ENCODE measurements at places on chromosomes 16 and 17.
A peak's percentile ranks its signal among the peaks of the same experiment; 100 is the strongest.

- no peak for DNase-seq
These were observed 22.6 kb downstream of the MRM3 start for GRCh38 chr17:804541-805435.

- DNase-seq, result peak; percentile 34
These were observed 25.9 kb upstream of the APOH start for GRCh38 chr17:66255112-66255511.

- DNase-seq, result no peak
These were observed 22.9 kb upstream of the SLC12A3 start for GRCh38 chr16:56842133-56842532.

DNA sequence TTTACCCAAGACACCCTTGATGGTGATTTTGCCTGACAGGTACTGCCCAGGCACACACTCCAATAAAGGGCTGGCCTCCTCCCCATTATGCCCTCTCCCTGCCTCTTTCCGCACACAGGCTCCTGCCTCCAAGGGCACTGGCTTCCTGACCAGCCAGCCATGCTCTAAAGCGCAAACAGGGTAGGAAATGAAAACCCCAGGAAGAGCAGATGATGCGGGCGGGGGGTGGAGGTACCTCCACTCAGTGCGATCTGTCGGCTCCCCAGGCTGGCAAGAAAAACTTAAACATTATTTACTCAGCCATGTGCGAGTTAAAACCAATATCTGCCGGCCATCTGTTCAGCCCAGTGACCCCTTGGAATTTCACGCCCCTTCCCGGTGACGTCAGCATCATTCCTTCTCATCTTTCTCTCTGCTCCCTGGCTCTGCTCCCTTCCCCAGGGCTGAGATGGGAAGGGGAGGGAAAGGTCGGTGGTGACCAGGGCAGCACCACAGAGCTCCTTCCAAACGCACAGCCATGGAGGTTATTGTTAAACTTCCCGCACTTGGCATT, 262.5 kb downstream of the CBLN1 start:
- DNase-seq, result no peak

GRCh38 chr16:67547423-67548264, 14.7 kb upstream of the CTCF start:
- peak; percentile 53 for DNase-seq

DNA sequence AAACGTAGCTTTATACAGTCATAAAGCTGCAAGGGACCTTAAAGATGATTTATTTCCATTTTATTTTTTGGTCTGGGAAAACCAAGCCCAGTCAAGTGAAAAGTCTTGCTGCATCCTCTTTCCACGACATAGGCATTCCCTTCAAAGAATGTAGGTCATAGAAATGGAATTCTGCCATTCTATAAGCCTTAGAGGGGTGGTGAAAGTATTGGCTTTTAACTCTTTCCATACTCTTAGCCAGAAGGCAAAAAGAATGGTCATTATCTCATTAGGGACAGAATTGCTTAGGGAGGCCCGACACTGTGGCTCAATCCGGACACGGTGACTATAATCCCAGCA, 7.9 kb upstream of the MSL1 start:
- DNase-seq, result no peak

DNA sequence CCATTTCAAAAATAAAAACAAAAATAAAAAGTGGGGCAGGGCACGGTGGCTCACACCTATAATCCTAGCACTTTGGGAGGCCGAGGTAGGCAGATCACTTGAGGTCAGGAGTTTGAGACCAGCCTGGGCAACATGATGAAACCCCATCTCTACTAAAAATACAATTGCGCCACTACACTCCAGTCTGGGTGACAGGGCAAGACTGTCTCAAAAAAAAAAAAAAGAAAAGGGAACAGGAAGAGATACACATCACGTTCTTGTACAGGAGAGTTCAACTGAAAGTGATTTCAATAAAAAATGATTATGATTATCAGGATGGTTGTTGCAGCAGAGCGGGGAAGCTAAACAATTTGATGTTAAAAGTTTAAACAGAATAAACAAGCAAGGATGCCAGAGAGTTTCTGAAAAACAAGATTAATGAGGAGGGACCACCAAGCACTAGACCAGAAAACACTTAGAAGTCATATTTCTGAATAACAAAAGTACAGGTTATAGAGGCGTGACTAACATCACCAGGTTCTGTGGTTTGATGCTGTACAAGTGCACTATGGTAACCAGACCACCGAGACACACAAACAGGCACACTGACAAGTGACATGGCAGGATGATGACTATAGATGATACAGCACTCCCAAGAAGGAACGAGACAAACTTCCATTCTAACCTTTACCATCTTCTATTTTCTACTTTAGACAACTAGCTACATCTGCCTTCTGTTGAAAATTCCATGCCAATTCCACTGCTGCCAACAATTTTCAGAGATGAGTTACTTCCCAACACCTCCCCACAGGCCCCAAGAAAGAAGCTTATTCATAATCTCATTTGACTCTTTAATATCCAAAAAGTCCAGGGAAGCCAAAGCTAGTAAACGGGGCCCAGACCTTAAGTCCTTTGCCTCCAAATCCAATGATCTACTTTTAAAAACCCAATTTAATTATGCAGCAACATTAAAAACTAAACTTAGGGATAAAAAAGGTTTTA, 11.8 kb downstream of the DNAJA2 start:
- no peak for DNase-seq

GRCh38 chr17:64787921-64788271, 125.8 kb upstream of the SMURF2 start:
- DNase-seq, result no peak

DNA sequence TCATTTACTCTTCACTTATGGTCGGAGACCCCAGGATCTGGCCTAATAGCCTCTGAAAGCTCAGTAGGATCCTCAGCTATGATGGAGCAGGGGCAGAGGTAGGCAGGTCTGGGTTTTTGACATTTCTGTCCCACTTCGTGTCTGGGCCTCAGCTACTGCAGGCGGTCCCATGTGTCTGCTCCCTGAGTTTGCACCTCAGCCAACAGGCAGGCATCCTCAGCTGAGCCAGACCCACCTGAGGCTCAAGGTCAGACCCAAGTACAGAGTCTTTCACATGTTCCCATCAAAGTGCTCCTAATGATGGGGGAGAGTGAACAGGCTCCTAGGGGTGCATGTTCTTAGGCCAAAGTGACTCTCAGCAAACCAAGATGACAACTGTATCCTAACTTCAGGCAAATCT, 2.9 kb upstream of the RASL10B start:
- DNase-seq, result no peak

GRCh38 chr17:75738218-75738802, 17.1 kb downstream of the ITGB4 start:
- DNase-seq, result no peak

DNA sequence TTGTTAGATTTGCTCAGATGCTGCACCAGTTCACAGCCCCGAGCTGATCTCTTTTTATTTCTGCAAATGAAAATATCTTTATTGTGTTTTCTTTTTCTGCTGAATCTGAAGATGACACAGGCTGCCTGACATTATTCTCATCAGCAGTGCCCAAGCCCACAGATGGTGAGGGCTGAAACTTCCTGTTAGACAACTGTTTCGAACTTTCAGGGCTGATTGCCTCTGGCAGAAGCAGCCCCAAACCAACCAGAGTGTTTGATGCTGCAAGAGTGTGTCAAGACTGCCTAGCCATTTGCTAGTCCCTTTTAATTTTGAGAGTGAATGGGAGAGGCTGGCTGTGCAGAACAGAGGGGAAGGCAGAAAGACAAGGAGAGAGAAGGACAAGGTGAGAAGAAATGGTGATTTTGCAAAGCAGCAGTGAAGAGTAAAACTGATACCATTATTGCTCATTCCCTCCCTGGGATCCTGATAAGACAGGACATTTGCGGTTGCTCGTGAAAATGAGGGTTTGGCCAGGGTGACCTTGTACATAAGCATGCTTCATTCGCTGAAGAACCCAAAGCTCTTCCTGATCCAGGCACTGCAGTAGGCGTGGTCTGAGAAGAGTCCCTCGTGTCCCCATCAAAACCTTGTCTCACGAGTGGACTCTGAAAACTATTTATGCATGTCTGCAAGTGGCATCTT, 77.2 kb downstream of the TMEM114 start:
- DNase-seq, result no peak

DNA sequence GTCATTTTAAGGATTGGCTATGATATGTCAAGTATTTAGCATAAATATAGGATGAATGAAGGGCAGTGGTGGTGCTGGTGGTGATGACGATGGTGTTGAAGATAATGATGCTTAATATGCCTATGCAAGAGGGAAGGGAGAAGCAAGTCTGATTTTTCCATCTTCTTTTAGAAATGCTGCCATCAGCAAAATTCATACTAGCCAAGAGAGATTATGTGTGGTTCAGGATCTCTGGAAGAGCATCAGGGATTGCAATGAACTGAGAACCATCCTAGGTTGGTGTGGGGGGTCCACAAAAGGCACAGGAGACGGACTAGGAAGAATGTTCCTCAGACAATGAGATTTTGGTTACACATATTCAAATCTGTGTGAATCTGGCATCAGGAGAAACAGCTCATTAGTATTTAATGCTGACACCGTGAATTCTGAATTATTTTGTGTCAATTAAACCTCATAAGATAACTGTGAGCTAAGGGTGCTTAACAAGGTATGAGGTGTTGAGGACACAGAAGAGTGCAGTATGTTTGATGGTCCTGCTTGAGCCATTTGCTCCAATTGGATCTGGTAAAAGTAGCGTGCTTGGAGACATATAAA, 1120.8 kb upstream of the GOT2 start:
- no peak for DNase-seq

GRCh38 chr16:83953796-83954576, 946 bp downstream of the OSGIN1 start:
- DNase-seq, result no peak

- peak; percentile 85 for DNase-seq
These were observed at the start of gene SSH2 for GRCh38 chr17:29929533-29930408. SSH2 (minus strand) TSS chr17:29930228; CDS start chr17:29930000, 228 bp downstream.

DNA sequence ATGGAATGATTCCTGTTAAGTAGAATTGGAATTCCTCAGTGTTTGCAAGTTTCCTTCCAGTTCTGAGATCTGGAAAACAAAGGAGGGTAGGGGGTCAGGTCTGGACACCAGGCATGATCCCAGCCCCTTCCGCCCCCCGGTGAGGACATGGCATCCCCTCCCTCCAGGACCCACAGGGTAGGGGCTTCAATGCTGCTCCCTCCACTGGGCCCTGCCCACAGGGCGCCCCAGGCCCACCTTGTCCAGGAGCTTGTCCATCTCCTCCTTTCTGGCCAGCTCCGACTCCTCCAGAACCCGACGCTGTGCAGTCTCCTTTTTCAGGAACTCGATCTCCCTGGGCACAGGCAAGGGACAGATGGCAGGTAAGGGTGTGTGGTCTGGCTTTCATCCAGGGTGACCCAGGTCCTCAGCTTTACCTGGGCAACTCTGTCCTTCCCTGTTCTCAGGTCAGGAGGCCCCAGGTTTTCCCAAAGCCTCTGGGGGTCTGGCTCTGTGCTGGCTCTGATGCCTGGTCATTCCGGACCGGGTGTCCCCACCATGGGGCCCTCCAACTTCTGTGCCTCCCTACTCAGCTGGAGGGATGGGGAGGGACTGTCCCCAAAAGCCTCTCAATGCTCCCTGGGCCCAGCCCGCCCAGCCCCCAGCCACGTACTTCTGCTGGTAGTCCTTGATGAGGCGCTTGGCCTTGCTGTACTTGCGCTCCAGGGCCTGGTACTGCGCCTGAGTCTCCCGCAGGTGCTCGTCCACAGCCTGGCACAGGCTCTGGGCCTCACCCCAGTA, 5.5 kb upstream of the SAMD14 start:
- no peak for DNase-seq

DNA sequence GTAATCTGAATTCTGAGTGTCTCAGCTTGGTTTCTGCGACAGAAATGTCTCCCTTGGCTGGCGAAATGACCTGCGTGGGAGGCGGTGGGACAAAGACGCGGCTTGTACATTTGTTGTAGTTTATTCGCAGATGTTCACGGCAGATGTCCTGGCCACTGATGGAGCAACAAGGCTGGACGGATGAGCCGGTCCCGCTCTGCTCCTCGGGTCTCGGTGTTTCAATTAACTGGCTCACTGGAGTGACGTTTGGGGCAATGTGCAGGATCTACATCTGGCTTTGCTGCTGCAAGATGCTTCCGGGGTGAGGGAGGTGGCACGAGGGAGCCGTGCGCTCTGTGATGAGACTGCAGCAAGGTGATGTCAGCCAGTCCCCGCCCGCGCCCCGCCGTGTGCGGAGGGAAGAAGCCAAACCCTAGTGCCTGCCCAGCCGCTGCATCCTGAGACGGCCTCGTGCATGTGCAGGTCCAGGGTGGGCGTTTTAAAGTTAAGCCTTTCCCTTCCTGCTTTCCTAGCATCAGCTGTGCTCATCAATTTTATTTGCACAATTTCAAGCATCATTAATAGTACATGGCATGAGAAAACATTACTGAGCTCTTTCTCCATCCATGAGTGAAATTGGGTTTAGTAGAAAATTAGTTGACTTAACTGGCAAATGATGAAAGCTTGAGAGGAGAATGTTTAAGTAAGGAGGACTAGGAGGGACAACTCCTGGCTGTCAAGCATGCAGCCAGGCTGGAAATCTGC, 44.4 kb downstream of the MGAT5B start:
- no peak for DNase-seq

DNA sequence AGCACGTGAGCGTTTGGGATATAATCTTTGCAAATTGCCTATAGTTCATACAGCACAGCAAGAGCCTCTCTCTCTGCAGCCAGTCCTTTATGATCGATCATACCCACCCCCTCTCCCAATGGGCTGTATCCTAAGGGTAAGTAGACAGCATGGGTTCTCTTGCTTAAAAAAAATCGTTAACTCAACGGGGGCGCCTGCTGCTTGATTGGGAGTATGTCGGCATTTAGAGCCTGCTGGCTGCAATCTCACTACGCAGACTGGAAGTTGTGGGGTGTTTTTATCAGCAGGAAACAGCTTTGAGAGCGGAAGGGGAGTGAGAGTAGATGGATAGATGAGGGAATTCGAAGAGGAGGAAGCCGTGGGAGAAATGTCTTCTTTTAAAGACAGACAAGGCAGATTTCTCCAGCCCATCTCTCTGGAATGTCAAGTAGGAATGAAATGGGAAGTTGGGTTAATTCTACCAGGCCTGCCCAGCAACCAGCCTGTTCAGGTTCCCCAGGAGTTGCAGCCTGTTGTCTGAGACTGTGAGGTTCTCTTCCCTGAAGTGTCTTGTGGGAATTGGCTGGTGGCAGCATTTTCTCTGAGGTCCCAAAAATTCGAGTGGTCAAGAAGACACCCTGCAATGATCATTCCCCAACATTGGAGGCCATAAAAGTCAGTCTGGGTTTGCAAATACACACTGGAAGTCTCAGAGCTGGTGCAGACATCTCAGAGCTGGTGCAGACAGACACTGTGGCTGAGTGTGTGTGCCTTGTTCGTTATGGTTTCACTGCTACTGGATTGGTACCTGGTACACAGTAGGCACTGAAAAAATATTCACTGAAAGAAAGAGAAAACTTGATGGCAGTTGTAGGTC, 65.6 kb downstream of the PRKCB start:
- DNase-seq, result peak; percentile 91

GRCh38 chr16:89065458-89065822, 28.2 kb upstream of the ACSF3 start:
- DNase-seq, result no peak

- peak; percentile 60 for DNase-seq
These were observed 31.5 kb downstream of the CDK5RAP3 start for GRCh38 chr17:48002266-48002915.
